Right forelimb (tissue), 1 donor: ENCODE measurements at places on chromosomes 6 and 20.
A peak's percentile ranks its signal among the peaks of the same experiment; 100 is the strongest.

- no peak for DNase-seq
Observed at GRCh38 chr20:20083807-20084206, 31.5 kb downstream of the CFAP61 start.

DNA sequence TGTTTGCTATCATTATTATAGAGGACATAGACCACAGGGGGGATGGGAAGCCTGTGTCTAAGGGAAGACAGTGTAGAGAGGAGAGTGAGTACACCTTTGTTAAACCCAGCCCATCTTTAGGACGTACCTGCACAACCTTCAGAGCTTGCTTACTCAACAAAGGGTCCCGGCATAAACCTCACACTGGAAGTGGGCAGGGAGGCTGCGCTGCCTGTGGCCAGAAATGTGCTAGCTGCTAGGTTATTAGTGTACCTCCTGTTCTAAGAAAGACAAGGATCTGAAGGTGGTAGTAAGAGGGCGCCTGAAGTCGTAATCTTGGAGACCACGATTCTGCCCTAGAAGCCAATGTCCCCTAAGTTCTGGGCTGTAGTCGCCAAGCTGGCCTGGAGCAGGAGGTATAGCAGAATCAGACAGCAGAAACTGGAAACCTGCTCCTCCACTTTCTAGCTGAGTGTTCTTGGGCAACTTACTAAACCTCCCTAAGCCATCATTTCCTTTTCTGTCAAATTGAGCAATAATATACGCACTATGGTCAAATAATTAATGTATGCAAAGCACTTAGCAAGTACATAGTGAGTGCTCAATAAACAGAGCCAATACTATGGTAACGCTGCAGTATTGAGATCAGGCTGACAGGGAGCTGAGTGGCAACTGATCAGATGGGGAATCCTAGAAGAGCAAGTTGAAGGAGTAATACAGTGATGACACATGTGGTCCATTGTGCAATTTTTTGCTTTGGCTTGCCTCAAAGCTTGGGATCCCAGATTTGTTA is 16.8 kb upstream of the AKIRIN2 start:
- DNase-seq = no peak

GRCh38 chr6:40555092-40555491 is 32.1 kb downstream of the LRFN2 start:
- no peak for DNase-seq

DNA sequence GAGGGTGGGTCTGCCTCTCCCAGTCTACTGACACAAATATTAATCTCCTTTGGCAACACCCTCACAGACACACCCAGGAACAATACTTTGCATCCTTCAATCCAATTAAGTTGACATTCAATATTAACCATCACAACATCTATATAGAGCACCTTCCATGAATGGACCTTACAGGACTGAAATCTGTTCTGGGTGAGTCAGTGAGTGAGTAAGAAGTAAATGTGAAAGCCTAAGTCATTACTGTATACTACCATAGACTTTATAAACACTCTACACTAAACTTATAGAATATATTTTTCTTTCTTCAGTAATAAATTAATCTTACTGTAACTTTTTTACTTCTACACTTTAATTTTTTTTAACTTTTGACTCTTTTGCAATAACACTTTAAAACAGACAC is 993.8 kb upstream of the MAP3K7 start:
- no peak for DNase-seq

GRCh38 chr6:119966484-119966883 is 616.9 kb upstream of the MAN1A1 start:
- no peak for DNase-seq

DNA sequence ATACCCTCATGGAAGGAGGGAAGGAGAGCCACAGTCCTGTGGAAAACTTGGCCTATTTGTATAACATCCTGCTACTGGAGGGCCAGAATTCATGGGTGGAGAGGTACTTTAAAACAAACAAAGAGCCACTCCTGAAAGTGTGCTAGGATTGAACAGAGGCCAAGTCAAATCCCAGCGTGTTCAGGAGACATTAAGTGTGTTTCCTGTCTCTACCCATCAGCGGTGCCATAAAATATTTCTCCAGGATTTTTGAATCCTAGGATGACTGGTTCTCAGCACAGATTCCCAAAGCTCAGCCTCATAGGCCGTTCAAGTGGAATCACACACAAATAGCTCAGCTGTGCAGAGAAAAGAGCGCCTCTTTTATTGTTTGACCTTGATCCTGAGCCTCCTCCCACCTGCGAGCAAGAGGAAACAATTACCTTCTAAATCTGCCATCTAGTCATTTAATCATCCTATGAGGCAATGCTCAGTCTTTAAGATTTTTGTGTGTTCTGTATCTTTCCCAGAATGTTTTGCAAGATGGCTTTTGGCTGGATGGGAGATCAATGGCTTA is 31.8 kb upstream of the RALGAPA2 start:
- no peak for DNase-seq

- DNase-seq = no peak
Observed at GRCh38 chr20:59623133-59623532, 18.8 kb downstream of the PHACTR3 start.

- DNase-seq = no peak
Observed at GRCh38 chr6:142907544-142907943, 37.4 kb downstream of the HIVEP2 start.

- no peak for DNase-seq
Observed at GRCh38 chr20:61986762-61987321, 78.8 kb downstream of the TAF4 start.

- DNase-seq = no peak
Observed at GRCh38 chr20:58349570-58349969, 39.5 kb upstream of the VAPB start.

DNA sequence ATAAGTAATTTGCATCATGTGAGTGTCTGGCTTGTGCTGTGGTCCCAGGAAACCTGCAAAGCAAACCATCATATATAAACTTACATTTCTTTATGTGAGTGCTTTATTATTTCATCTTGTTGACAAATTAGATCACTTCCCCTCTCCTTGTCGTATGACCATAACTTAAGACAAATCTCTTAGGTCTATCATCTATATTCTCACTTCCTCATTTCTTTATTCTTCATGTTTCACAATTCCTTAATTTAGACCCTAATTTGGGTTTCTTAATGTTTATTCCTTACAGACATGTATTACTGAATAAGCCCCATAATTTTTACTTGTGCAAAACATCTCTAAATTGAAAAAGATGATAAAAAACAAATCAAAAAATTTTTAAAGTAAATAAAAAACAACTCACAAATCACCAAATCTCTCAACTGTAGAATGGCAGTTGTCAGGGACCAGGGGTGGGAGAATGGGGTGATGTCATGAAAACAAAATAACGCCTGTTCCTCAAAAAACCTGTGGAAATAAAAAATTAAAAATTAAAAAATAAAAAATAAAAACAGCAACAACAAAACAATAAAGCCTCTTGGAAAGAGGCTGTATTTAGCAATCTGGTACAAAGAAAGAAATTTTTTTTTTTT is 49.5 kb upstream of the FBXO30 start:
- no peak for DNase-seq

DNA sequence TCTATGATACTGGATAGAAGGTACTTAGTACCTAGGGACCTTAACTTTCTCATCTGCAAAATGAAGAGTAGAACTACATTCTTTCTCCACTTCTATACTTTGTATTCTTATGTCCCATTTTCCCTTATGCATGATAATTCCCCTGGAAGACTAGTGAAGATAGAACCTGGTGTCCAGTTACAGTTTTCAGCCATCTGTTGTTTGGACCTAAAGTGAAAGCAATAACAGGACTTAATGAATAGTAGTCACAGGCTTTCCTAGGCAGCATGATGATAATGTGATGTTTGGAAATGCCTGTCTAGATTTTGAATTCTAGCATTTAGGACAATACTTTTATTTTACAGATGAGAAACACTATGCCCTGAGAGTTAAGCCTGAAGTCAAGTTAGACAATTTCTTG is 153.8 kb downstream of the RIMS1 start:
- no peak for DNase-seq

GRCh38 chr6:71478834-71479541 is 190.4 kb downstream of the OGFRL1 start:
- DNase-seq = no peak

DNA sequence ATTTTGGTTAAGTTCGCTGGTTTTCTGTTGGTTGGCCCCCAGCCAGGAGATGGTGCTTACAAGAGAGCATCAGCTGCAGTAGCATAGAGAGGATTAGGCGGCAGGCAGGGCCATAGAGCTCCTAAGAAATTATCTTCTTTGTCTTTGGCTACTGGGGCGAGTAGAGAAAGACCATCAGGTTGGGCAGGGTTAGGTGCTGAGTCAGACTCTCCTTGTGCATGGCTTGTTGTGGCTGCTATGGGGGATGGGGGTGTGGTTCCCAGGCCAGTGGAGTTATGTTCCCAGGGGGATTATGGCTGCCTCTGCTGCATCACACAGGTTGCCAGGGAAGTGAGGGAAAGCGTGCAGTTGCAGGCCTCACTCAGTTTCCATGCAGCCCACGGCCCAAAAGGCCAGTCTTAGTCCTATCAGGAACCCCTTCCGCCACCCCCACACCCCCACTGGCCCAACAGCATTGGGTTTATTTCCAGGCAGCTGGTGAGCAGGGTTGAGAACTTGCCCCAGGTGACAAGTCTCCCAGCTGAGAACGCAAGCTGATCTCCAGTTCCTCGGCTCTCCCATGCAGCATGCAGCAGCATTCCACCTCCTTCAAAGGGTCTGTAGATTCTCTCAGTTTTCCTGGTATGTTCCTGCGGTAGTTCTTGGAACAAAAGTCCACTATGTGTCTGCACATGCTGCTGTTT is 243.7 kb downstream of the UTRN start:
- DNase-seq = no peak

- no peak for DNase-seq
Observed at GRCh38 chr20:19937651-19938420, 79.3 kb upstream of the NAA20 start.

- DNase-seq = peak; percentile 82
Observed at GRCh38 chr20:33663161-33664084, 1.3 kb downstream of the C20orf144 start.

DNA sequence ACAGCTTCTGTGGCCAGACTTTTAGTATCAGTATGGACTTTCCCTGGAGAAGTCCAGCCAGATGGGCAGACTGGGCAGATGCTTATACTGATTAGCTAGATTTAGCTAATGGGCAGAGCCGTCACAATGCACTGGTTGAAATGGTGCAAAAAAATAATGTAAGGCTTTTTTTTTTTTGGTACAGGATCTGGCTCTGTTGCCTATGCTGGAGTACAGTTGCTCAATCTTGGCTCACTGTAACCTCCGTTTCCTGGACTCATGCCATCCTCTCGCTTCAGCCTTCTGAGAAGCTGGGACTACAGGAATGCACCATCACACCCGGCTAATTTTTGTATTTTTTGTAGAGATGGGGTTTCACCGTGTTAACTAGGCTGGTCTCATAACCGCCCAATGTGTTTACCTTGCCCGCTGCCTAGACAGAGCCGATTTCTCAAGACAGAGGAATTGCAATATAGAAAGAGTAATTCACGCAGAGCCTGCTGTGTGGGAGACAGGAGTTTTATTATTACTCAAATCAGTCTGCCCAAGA is 16.4 kb upstream of the KIFC1 start:
- DNase-seq = peak; percentile 85

GRCh38 chr20:18537651-18538050 is 29.6 kb upstream of the SMIM26 start:
- no peak for DNase-seq

DNA sequence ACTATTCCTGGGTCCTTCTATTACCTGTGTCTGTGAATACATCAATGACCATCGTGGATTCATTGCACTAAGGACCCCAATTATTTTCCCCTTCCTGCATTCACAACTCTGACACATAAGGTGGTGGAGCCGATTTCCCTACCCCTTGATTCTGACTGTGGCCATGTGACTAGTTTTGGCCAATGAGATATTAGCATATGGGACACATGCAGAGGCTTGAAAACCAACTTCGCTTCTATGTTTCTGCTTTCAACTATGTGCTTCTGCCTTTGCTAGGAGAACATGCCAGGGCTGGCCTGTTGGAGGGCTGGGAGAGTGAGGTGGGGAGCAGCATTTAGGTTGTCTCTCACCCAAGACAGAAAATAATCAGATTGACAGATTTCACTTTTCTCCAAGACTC is 483.1 kb upstream of the JAG1 start:
- DNase-seq = no peak

GRCh38 chr20:32988008-32988407 is 16.2 kb downstream of the SUN5 start:
- no peak for DNase-seq

DNA sequence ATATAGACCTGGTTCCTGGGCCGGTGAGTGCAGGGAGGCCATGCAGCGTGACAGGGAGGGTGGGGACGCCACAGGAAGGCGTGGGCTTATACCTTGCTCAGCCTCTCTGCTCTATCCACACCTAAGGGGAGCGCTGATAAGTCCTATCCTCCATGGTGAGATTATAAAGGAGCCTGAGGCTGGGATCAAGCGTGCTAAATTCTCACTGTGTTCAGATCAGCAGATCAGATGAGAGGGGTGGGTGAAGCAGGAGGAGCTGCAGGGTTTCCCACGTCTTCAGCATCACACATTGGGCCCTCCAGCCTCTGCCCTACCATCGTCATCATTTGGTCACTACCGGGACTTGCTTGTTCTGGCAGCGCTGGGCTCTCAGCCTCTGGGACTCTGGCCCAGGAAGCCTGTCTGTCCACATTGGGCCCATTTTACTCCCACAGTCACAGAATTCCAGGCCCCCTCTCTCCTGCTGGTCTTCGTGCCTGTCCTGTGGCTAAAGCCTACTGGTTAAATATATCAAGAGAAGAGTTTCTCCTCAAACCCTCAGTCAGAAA is 29.1 kb upstream of the PDE10A start:
- DNase-seq = no peak

DNA sequence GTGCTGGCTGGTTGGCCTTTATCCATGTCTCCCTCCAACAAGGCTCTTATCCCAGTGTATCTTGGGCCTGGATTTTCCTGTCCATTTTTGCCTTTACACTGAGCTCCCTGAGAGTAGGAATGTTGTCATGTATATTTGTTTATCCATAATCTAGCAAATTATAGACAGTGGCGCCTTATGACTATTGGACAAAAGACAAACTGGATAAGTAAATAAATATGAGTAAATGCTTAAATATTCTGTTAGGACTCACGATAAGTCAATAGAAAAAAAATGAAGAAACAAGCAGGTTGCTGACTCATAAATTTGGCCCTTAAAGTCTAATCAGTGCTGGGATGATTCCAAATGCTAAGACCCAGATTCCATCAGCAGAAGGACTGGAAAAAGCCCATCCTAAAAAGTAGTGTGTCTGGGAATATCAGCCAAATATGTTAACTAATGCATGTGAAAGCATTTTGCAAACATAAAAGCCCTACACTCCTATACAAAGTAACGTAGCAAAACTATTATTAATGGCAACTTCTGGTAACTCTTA is 55.0 kb upstream of the PCSK2 start:
- DNase-seq = no peak
